ENCODE measurements at places on chromosomes 5 and 9. TPM values are rescaled to one million over a fixed set of nuclear protein-coding genes. Genes with fewer than 3 reads are reported as not detected.

The FABP6 gene
- total RNA-seq, result not detected

DNA sequence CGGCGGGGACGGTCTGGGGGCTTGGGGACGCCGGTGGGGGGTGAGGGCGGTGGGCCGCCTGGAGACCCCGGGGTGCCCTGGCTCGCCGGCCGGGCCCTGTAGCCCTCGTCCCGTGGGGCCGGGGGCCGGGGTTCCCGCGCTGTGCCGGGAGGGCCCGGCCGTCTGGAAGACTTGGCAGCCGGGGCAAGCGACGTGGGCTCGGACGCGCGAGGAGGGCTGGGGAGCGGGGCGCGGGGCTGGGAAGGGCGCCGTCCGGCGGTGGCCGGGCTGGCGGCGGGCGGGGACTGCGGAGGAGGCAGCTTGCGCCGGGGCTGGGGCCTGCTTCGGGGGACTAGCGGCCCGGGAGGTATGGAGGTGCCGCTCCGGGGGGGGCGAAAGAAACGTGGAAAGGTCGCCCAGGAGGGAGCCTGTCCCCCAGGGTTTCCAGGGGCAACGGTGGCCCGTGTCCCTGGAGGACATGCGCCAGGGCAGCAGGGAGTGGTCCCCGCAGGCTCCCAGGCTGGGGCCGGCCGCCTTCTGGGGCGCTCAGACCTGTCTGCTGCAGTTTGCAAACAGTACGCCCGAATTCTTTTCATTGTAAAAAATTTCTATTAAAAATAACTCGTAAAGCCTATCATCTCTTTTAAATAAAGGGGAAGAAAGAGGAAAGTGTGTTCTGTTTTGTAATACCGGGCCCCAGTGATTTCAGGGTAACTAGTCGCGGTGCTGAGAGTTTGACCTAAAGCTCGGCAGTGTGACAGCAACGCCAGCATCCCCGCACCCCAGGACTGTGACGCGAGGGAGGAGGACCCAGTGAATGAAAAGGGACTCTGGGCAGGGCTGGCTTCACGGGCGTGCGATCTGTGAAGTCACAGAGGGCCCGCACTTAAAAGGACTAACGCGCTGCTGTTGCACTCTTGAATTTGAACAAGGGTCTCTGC is 752 bp upstream of the ANKH start:
- H3K36me3 ChIP-seq, result peaks cover 9% of the 10 kb centered on the region
- peak; percentile 82 for DNase-seq

The SPATA9 gene
- not detected for total RNA-seq

DNA sequence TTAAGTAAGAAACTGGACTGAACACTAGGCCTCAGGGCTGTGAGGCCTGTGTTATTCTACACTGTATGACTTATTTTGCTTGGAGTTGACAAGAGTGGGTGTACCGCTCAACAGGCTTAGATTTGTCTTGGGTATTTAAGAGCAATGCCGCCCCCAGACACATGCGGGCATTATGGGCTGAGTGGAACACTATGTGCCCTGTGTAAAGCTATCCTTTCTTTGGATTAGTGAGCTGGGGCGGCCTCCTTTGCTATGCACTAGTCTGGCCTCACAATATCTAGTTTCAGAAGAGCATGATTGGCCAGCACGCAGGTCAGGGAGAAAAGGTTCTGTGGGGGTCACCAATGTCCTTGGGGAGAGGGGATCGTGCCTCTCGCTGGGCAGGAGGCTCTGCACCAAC is 206.3 kb upstream of the GDNF start:
- no peaks in the 10 kb centered on the region for H3K4me1 ChIP-seq
- no peaks in the 10 kb centered on the region for H3K36me3 ChIP-seq
- no peak overlapping the region for H3K4me3 ChIP-seq
- H3K27ac ChIP-seq, result no peak overlapping the region
- DNase-seq, result no peak

- no peaks in the 10 kb centered on the region for H3K36me3 ChIP-seq
- H3K4me3 ChIP-seq, result no peak overlapping the region
- no peaks in the 10 kb centered on the region for H3K27me3 ChIP-seq
- no peak overlapping the region for H3K27ac ChIP-seq
These were observed 354.2 kb downstream of the MRPS30 start for GRCh38 chr5:45162974-45163373.

- no peak overlapping the region for H3K27ac ChIP-seq
- H3K4me1 ChIP-seq, result peaks cover 18% of the 10 kb centered on the region
- no peaks in the 10 kb centered on the region for H3K27me3 ChIP-seq
- no peak overlapping the region for H3K4me3 ChIP-seq
- peaks cover 11% of the 10 kb centered on the region for H3K36me3 ChIP-seq
These were observed 2.6 kb upstream of the GCNT1 start for GRCh38 chr9:76456202-76456926.

The GEMIN5 gene
- total RNA-seq, result 27.4 TPM

- no peak overlapping the region for H3K27ac ChIP-seq
- DNase-seq, result peak; percentile 40
- H3K36me3 ChIP-seq, result no peaks in the 10 kb centered on the region
These were observed 181.9 kb downstream of the FGF18 start for GRCh38 chr5:171601266-171601881.

The PCDH12 gene
- 1.7 TPM for total RNA-seq

DNA sequence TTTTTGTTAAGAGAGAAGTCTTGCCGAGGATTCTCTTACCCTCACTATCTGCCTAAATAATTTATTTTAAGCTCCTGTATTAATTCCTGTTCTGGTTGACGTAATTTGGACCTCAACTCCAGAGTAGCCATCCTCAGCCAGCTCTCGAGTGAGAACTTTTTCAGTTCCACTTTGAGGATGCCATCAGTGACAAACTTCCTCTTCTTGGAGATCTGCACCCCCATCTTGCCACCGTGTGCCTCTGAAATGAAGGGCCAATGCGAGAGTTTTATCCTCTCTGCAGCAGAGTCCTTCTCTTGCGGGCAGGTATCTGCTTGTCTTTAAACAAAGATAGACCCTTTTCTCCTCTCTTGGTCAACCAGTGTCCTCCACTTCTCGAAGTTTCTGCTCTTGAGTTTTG is 19.5 kb upstream of the TMEM174 start:
- H3K4me3 ChIP-seq, result no peak overlapping the region
- H3K27me3 ChIP-seq, result peaks cover 77% of the 10 kb centered on the region
- H3K27ac ChIP-seq, result no peak overlapping the region
- H3K4me1 ChIP-seq, result no peaks in the 10 kb centered on the region

DNA sequence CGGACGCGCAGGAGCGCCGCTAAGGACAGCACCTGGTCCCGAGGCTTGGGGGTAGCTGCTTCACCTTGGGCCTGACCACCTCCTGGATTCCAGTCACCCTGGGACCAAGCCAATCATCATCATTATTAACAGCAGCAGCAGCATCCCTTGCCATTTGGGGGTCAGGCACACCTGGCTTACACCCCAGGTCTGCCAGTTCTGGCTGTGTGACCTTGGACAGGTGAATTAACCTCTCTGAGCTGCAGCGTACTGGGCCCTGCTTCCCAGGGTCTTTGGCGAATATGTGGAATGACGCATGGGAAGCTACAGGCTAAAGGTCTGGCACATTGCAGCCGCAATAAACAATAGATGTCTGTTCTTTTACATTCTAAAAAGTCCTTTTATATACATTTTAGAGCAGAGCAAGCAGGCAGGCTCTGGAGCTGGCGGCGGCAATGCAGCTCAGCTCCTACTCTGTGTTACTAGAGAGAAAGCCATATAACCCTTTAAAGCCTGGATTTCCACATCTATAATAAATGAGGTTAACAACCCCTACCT is 97.8 kb upstream of the CPLX2 start:
- H3K4me1 ChIP-seq, result no peaks in the 10 kb centered on the region
- H3K27me3 ChIP-seq, result peaks cover 32% of the 10 kb centered on the region
- no peak overlapping the region for H3K27ac ChIP-seq
- H3K36me3 ChIP-seq, result no peaks in the 10 kb centered on the region

DNA sequence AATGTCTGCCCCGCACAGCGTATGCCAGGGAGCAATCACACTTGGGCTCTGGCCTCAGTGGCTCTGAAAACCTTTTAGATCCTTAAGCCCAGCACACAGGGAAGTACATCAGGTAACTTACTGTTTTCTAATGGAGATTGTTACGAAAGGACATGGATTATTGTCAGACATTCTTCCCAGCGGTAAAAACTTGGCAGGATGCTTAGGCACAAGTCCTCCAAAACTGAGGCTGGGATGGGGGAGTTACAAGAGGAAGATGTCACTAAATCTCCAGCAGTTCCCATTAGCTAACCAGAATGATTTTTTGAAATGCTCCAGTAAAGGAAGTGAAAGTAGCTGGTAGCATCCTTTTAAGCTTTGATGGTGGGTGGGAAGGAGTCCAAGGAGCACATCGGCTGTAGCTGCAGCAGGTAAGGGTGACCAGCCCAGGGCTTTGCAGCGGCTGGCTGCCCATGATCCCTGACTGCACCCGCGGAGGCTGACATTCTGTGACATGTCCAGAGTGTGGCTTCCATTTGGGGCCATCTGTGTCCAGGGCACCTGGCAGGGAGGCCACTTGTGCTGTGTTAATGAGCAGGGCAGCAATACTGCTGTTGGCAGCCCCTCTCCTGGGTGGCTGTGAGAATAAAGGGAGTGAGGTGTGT is 165.8 kb downstream of the GADD45G start:
- no peak overlapping the region for H3K4me3 ChIP-seq
- DNase-seq, result no peak
- no peaks in the 10 kb centered on the region for H3K36me3 ChIP-seq
- no peak overlapping the region for H3K27ac ChIP-seq

- H3K4me1 ChIP-seq, result peaks cover 17% of the 10 kb centered on the region
- no peaks in the 10 kb centered on the region for H3K27me3 ChIP-seq
- no peak overlapping the region for H3K4me3 ChIP-seq
- H3K36me3 ChIP-seq, result peaks cover 12% of the 10 kb centered on the region
- no peak for DNase-seq
These were observed 220.0 kb downstream of the KDM4C start for GRCh38 chr9:6977761-6978160.

GRCh38 chr9:94085062-94085639 is 887 bp downstream of the PTPDC1 start:
- no peaks in the 10 kb centered on the region for H3K36me3 ChIP-seq
- H3K4me1 ChIP-seq, result no peaks in the 10 kb centered on the region
- H3K4me3 ChIP-seq, result no peak overlapping the region
- no peak overlapping the region for H3K27ac ChIP-seq
- no peaks in the 10 kb centered on the region for H3K27me3 ChIP-seq
- no peak for DNase-seq

DNA sequence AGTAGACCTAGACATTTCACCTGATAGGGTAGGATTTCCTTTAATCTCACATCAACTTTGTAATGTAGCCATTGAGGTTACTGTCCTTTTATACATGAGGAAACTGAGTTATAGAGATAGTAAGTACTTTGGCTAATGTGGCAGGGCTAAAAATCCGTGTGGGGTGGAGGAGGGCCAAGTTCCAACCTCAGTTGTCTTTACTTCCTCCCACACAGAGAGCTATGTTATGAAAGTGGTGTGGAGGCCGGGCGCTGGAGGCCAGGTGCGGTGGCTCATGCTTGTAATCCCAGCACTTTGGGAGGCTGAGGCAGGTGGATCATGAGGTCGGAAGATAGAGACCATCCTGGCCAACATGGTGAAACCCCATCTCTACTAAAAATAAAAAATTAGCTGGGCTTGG is 173.3 kb downstream of the PALM2AKAP2 start:
- H3K27me3 ChIP-seq, result peaks cover 2% of the 10 kb centered on the region
- no peak overlapping the region for H3K4me3 ChIP-seq
- no peak overlapping the region for H3K27ac ChIP-seq
- H3K36me3 ChIP-seq, result no peaks in the 10 kb centered on the region
- H3K4me1 ChIP-seq, result peaks cover 34% of the 10 kb centered on the region

DNA sequence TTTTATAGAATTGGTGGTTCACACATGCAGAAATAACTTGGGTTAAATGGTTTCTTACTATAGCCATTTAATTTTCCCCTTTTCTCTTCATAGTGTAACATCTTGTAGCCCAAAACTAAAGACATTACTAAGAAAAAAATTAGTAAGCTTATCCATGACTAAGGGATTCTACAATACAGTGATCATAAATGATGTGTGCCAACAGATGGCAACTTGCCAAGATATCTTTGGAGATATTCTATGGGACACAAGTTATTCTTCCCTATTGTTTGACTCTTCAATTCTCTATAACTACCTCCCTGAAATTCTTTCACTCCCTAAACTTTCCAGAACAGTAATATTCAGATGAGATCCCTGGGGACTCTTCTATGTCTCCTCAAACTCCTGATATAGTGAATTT is 580.6 kb downstream of the PTPRD start:
- no peak for DNase-seq
- no peaks in the 10 kb centered on the region for H3K4me1 ChIP-seq
- no peaks in the 10 kb centered on the region for H3K36me3 ChIP-seq
- H3K4me3 ChIP-seq, result no peak overlapping the region
- H3K27me3 ChIP-seq, result no peaks in the 10 kb centered on the region

The PCDHAC1 gene
- not detected for total RNA-seq

DNA sequence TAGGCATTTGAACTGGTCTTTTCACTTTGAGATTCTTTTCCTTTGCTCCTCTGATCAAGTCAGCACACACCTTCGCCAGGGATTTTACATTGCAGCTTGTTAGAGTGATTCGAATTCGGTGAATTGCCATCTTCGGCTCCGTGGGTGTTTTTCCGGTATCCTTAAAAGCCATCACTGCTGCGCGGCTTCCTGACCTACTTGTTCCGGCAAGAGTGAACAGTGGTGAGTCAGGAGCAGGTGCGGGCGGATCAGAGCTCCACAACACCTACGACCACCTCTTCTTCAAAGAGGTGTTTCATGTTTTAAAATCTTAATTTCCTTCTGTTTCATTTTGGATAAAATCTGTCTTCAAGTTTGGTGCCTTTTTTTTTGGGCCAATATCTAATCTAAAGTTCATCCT is 134.6 kb downstream of the TMC1 start:
- no peak for DNase-seq
- H3K36me3 ChIP-seq, result no peaks in the 10 kb centered on the region
- no peak overlapping the region for H3K4me3 ChIP-seq
- no peaks in the 10 kb centered on the region for H3K4me1 ChIP-seq
- H3K27me3 ChIP-seq, result peaks cover 19% of the 10 kb centered on the region

DNA sequence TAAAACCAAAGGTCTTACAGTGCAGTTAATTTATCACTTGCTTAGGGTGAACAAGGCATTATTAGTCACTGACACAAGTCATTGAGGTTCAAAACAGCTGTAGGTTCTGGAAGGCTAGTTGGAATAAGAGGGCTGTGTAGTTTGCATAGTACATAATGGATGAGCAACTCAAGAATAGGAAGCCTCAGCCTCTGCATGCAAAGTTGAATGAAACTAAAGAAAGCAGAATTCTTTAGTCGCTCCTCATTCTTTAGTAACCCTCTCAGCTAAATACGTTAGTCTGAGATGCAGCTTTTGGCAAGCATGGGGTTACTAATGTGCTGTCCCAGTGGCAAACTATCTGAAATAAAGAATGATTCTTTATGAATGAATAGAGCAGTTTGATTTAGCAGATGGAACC is 74.2 kb downstream of the ADGRV1 start:
- H3K4me1 ChIP-seq, result no peaks in the 10 kb centered on the region
- no peak for DNase-seq
- H3K4me3 ChIP-seq, result no peak overlapping the region
- peaks cover 5% of the 10 kb centered on the region for H3K27me3 ChIP-seq

DNA sequence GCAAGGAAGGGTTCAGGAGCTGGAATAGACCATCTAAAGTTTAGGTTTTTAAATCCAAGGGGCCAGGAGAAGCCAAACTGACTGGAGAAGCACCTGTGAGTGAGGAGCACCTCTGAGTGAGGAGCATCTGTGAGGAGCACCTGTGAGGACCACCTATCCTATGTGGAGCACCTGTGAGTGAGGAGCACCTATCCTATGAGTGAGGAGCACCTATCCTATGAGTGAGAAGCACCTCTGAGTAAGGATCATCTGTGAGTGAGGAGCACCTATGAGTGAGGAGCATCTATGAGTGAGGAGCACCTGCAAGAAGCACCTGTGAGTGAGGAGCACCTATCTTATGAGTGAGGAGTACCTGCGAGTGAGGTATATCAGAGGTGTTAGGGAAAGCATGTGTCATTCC is 8.0 kb upstream of the OR1Q1 start:
- H3K4me3 ChIP-seq, result no peak overlapping the region
- no peak for DNase-seq
- peaks cover 3% of the 10 kb centered on the region for H3K27me3 ChIP-seq
- no peak overlapping the region for H3K27ac ChIP-seq
- H3K36me3 ChIP-seq, result no peaks in the 10 kb centered on the region
- no peaks in the 10 kb centered on the region for H3K4me1 ChIP-seq

The MARCOL gene
- not detected for total RNA-seq

All from activated CD4-positive, alpha-beta memory T cell treated with anti-CD3 and anti-CD28 coated beads for 36 hours (primary cell).